ENCODE measurements at places on chromosomes 12 and 14.

GRCh38 chr14:24179294-24179960 lies 7.5 kb downstream of the REC8 start:
- DNase-seq: no peak

GRCh38 chr14:95490727-95491451 lies 25.6 kb downstream of the SYNE3 start:
- DNase-seq: no peak

GRCh38 chr12:25725931-25726330 lies 172.8 kb upstream of the LMNTD1 start:
- peak; percentile 32 for DNase-seq

DNA sequence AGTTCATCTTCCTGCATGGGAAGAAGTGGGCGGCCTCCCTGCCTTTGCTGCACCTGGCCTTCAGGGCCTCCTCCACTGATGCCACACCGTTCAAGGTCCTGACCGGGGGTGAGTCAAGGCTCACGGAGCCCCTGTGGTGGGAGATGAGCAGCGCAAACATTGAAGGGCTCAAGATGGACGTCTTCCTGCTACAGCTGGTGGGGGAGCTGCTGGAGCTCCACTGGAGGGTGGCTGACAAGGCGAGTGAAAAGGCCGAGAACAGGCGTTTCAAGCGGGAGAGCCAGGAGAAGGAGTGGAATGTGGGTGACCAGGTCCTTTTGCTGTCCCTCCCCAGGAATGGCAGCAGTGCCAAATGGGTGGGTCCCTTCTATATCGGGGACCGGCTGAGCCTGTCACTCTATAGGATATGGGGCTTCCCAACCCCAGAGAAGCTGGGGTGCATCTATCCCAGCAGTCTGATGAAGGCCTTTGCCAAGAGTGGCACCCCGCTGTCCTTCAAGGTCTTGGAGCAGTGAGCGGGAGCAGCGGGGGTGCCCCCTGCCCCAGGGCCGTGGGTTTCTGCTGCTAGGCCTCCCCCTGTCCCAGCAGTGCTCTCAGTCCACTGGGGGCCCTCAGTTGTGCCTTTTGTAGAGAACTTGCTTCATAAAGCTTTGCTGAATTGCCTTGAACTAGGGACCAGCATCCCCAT lies 12.4 kb downstream of the CBLN3 start:
- no peak for DNase-seq

- DNase-seq: no peak
Measured at GRCh38 chr12:41011939-41012338, 176.2 kb upstream of the PDZRN4 start.

GRCh38 chr12:120132863-120133385 lies 16.4 kb upstream of the RAB35 start:
- DNase-seq: no peak

DNA sequence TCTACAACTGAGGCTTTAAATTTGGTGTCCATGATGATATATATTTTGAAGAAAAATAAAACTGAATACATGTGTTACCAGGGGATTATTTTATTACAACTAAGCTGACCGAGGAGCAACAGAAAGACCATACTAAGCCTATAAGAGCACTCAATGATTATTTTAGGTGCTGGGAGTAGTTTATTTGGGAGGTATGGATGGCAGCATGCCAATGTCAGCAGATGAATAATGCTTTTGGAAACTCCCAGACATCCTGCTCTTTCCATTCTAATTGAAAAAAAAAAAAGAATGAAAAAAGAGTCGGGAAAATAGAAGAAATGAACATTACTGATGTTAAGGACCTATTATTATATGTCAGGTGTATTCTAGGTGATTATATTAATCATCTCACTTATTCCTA lies 441.2 kb downstream of the BTG1 start:
- peak; percentile 19 for DNase-seq
